MCF 10A (cell line): ENCODE measurements at places on chromosomes 5 and 9. TPM values are rescaled to one million over a fixed set of nuclear protein-coding genes. Genes with fewer than 3 reads are reported as not detected.

ANKRD18B gene
- 12.5 and 13.0 TPM in 2 replicates for total RNA-seq

DNA sequence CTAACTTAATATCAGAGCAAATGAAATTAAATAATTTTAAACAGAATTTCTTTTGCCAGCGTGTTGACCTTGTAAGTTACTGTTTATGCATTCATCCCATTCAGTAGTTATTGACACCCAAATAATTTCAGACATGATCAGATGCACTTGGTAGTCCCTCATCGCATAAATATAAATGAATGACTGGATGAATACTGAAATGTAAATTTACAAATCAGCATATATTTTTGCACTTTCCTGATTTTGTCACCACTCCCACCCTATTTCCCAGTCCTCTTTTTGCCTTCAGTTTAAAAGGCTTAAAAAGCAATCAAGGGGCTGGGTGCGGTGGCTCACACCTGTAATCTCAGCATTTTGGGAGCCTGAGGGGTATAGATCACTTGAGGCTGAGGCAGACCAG lies 17.1 kb upstream of the LIFR start:
- no peak overlapping the region for H3K27ac ChIP-seq
- DNase-seq: no peak
- no peaks in the 10 kb centered on the region for H3K36me3 ChIP-seq
- H3K4me1 ChIP-seq: no peaks in the 10 kb centered on the region

GRCh38 chr9:108743901-108744371 lies 111.8 kb downstream of the ACTL7B start:
- H3K4me1 ChIP-seq: peaks cover 17% of the 10 kb centered on the region
- no peak overlapping the region for H3K4me3 ChIP-seq
- no peak overlapping the region for H3K27ac ChIP-seq
- peak; percentile 27 for DNase-seq
- H3K36me3 ChIP-seq: no peaks in the 10 kb centered on the region

PDLIM4 gene
- 91.4 and 101 TPM in 2 replicates for total RNA-seq
